ENCODE measurements at places on chromosomes 3 and 15. TPM values are rescaled to one million over a fixed set of nuclear protein-coding genes. Genes with fewer than 3 reads are reported as not detected.

- DNase-seq = no peak
These were observed 250.0 kb downstream of the XXYLT1 start for GRCh38 chr3:195020921-195021320.

GRCh38 chr3:151346292-151346691 lies 16.9 kb upstream of the P2RY13 start:
- no peak for DNase-seq

DNA sequence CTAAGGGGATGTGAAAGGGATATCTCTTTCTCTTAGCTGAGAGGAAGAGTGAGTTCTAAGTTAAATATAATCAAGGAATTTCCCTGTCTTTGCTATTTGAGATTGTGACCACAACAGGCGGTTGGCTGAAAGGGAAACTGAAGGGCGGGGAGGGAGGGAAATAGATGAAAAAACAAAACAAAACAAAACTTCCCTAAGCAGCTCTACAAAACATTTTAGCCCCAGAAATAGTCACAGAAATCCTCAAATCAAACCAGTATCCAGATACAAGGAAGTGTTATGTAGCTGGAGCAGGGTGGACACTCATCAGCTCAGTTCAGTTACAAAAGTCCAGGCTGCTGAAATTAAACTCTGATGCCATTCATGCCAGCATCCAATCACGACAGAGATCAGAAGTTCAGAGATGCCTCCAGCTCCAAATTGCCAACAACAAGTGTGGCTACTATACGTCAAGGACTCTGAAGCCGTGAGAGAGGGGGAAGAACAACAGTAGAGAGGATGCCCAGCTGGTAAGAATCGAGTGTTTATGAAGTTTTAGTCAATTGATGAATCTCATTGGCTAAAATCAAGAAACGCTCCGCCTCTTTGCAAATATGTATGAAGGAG lies 319 bp upstream of the TP63 start:
- DNase-seq = no peak

DNA sequence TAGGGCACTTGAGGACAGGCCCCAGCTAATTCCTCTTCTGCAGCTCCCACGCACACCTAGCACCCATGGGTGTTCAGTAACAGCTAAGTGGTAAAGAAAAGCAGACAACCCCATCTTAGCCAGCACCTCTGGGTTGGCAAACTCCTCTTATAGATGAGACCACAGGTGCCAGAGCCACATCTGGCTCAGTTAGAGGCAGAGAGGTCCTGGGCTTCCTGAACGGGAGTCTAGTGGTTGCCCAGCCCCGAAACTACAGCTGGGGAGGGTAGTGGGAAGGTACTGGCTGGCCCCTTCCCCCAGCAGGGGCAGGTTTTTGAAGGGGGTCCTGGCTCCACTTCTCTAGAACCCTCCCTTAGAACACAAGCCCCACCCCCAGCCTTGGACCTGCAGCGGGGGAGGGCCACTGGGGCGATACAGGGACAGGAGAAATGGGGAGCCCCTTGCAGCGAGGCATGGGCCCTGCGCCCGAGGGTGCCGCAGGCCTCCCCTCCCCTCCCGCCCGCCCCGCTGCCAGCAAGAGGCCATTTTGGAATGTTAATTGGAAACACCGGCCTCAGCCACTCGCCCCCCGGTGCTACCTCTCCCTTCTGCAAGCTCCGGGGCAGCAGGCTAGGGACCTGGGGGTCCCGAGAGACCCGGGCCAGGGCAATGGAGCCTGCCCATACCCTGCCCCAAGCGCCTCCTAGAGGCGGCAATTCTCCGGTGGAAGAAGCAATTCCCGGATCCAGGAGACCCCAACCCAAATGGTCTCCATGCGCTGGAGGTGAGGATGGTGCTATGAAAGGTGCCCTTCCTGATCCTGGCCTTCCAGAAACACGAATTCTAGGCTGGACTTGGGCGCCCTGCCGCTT lies 1.5 kb downstream of the DUSP7 start:
- no peak for DNase-seq

DNA sequence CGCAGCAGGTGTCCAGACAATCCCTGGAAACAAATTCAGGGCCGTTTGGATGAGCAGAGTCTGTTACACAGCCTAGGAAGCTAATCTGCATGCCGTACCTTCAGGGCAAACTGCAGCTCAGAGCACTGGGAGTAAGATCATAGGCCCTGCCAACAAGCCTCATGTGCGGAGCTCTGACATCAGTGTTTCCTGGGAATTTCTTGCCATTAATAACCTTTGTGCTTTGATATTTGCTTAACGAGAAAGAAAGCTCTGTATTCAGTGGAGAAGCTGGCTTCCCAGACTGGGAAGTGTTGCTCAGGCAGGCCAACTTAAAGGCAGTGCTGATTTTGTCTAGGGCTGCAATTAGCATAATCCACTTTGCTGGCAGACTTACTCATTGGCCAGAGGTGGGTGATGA lies 116.1 kb upstream of the KLHL25 start:
- no peak for DNase-seq

DNA sequence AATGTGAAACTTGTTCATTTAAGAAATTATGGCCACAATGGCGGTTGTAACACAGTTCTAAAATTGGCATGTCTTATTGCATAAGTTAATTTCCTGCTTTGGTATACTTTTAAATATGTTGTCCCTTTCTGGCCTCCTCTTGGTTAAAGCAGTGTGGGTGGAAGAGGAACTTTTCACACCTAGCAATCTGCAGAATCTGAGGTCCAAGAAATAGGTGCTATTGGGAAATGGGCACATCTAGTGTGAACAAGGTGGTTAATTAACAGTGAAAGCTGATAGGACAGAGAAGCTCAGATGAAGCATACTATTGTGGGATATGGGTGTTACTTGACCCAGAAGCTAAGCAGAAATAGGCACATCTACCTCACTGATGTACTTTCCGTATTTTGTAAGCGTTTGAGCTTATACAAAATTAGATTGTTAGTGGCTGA lies 10.6 kb downstream of the CMC1 start:
- DNase-seq = no peak

GRCh38 chr3:24773798-24774197 lies 279.1 kb upstream of the THRB start:
- DNase-seq = peak; percentile 25

DNA sequence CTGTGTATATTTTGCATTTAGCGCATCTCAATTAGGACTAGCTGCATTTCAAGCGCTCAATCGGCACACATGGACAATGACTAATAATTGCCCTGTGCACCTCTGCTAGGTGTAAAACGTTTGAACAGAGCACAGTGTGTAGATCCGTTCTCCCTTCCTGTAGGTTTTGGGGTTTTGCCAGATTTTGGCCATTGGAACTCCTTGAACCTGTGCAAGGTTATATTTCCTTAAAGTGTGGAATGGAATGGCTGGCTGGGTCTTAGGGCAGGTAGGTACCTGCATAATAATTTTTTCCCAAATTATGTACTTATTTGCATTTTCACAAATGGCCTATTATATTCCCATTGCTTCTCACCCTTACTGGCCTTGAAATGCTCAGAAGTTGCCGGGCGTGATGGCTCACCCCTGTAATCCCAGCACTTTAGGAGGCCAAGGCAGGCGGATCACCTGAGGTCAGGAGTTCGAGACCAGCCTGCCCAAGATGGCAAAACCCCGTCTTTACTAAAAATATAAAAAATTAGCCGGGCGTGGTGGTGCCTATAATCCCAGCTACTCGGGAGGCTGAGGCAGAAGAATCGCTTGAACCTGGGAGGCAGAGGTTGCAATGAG lies 777 bp downstream of the RNU5B-1 start:
- DNase-seq = no peak

GRCh38 chr3:157819270-157820156 lies 286.7 kb downstream of the SHOX2 start:
- DNase-seq = no peak

GRCh38 chr3:189981668-189982067 lies 139.0 kb downstream of the P3H2 start:
- no peak for DNase-seq

GRCh38 chr3:188133219-188133618 lies 20.7 kb upstream of the LPP start:
- DNase-seq = no peak

DNA sequence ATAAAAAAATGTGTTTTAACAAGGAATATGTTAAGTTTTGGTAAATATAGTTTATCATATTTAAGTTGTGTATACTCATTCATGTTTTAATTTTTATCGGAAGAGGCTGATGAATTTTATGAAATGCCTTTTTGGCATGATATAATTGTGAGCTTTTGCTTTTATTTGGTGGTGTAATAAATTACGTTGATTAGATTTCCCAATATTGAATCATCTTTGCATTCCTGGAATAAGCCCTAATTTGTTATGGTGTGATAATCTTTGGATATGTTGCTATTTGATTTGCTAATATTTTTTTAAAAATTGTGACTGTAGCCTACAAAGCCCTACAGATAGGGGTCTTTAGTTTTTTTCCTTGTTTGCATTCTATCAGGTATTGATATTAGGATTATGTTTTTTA lies 107.4 kb downstream of the IGF1R start:
- no peak for DNase-seq

The GOLGA6D gene
- total RNA-seq = not detected

The SETD5 gene
- 88.4 TPM for total RNA-seq

The PHLDB2 gene
- 39.7 TPM for total RNA-seq

The LYZL4 gene
- not detected for total RNA-seq

The TNFAIP8L3 gene
- total RNA-seq = 19.1 TPM

The GTF2A2 gene
- total RNA-seq = 36.1 TPM

The PLCH1 gene
- total RNA-seq = not detected

The TMEM158 gene
- total RNA-seq = 16.5 TPM

The AADACL2 gene
- total RNA-seq = not detected

The IL5RA gene
- not detected for total RNA-seq

The PLSCR5 gene
- not detected for total RNA-seq

All from glomerular endothelial cell (primary cell).